ENCODE measurements at places on chromosomes 3 and 15. TPM values are rescaled to one million over a fixed set of nuclear protein-coding genes. Genes with fewer than 3 reads are reported as not detected.

Gene INKA1
- total RNA-seq: 9.4 TPM

Gene STAB1
- total RNA-seq: 0.66 TPM

Gene NOP10
- 88.9 TPM for total RNA-seq

Gene ADAMTS17
- 42.1 TPM for total RNA-seq

Gene AQP9
- total RNA-seq: not detected

Gene THSD4
- total RNA-seq: 82.0 TPM

Gene GOLGA6D
- total RNA-seq: 0.18 TPM
